ENCODE measurements at places on chromosomes 5 and 9. TPM values are rescaled to one million over a fixed set of nuclear protein-coding genes. Genes with fewer than 3 reads are reported as not detected.
A peak's percentile ranks its signal among the peaks of the same experiment; 100 is the strongest.

GRCh38 chr9:127809540-127810377 lies 7.1 kb downstream of the FPGS start:
- no peak for DNase-seq

- no peak for DNase-seq
Observed at GRCh38 chr9:69867081-69867814, 46.6 kb downstream of the CFAP95 start.

OR1J2 gene
- 1.6 TPM for total RNA-seq

DNA sequence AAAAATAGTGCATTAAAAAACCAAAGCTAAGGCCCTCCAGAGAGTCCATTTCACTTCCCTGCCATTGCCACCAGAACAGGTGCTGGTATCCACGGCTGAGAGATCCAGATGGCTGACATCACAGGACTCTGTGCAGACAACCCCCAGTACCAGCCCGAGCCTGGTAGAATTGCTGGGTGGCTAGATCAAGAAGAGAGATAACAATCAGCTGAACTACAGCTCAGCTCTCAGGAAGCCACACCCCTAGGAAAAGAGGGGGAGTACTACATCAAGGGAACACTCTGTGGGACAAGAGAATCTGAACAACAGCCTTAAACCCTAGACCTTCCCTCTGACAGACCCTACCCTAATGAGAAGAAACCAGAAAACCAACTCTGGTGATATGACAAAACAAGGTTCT lies 73.8 kb upstream of the SLIT3 start:
- no peak for DNase-seq

DNA sequence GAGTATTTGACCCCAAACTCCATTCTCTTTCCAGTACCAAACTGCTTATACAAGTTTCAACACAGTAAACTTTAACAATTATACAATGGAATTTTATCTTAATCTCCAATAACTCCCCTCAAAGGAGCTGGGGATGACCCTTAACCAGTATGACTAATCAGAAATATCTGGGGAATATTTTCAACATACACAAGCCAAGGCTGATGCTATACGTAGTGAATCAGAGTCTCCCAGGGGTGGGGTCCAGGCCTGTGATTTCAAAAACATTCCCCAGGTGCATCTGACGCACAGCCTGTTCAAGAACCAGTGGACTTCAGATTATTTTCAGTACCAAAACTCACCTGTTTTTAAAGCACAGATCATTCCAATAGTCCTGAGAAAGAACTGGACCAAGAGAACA lies 11.8 kb upstream of the SEMA5A start:
- no peak for DNase-seq

PCDHB2 gene
- 10.2 TPM for total RNA-seq

DNA sequence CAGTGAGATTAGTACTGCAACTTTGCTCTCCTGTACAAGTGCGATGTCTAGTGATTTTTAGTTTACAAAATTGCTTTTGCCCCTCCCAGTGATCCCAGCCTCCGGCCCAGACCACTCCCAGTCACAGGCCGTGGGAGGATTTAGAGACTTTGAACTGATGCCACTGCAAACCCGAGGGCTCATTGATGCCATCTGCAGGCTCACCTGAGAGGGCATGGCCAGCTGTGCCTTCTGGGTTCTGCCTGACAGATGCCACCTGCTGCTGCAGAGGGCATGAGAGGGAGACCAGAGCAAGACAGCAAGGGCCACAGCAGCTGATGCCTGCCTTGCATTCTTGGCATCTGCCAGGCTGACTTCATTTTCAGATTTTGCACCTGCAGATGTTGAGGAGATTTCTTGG lies 593.8 kb downstream of the CDK5RAP2 start:
- DNase-seq = no peak

KCNV2 gene
- 8.4 TPM for total RNA-seq

GRCh38 chr9:88680041-88680440 lies 145.1 kb downstream of the NXNL2 start:
- no peak for DNase-seq

ADAMTS2 gene
- total RNA-seq = 13.6 TPM

HAVCR1 gene
- 1.7 TPM for total RNA-seq

GRCh38 chr5:146461319-146461718 lies 14.2 kb downstream of the TCERG1 start:
- DNase-seq = no peak

DNA sequence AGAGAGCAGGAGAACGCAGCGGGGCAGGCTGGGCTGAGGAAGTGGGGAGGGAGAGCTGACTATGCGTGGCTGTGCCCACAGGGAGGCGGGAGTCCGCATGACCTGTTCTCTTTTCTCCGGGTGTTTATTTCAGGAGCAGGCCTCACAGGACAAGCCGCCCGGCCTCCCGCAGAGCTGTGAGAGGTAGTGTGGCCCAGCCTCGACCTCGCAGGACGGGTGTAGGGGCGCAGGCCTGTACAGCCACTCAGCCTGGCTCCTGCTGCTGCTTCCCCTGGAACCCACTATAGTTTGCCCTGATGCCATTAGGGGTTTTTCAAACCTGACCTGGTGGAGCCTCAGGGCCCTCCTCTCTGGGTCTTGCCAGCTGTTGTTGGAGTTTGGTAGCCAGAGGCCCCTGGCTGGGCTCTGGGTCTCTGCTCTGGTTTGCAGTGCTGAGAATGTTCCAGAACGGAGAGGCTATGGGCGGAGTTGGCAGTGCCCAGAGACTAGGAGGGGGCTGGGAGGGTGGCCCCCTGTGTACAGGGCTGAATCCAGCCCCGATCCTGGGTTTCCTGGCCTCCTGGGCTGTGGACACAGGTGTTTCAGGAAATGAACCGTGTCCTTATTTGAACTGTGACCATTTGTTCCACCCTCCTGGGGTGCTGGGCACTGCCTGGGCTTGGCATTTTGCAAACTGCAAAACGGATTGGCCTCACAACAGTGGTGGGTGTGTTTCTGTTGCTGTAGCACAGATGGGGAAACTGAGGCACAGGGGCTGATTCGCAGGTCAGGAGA lies 78.8 kb downstream of the WNK2 start:
- peak; percentile 13 for DNase-seq

- DNase-seq = no peak
Observed at GRCh38 chr5:62931153-62931950, 352.7 kb downstream of the LRRC70 start.

- peak; percentile 87 for DNase-seq
Observed at GRCh38 chr5:93620487-93621326, 37.7 kb downstream of the NR2F1 start.

- no peak for DNase-seq
Observed at GRCh38 chr5:108655750-108656450, 91.8 kb upstream of the FER start.

IFNE gene
- not detected for total RNA-seq

DNA sequence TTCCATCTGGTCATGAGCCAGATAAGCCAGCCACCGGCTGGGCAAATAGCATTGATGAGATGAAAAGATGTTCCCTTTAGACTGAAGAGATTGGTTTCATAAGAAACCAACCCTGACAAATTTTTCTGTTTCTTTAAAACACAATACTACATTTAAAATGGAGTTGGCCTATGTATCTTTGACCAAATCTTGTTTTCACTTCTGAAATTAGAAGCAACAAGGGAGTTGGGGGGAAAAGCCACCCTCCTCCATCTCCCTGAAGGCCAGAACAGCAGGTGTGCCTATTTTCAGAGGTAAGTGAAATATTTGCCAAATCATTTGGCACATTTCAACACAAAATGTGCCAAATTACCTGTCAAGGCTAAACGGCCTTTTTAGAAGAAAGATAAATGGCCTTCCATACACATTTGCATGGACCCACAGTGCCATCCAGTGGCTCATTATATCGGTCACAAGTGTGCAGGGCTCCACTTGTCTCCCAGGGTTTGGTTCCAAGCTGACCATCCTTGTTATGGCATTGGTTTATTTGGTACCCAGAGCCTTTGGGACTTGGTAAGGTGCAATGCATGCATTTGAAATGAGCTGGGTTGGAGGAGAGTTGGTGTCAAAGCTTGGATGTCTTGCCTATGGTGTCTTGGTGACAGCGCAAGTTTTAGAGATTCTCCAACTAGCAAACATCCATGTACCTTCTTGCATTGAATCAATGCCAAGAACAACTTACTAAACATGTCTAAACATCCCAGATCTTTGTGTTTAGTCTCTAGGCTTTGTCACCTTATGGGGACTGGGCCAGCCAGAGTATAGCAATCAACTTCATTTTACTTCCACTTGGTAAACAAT lies 372.0 kb upstream of the KIF2A start:
- peak; percentile 76 for DNase-seq

DNA sequence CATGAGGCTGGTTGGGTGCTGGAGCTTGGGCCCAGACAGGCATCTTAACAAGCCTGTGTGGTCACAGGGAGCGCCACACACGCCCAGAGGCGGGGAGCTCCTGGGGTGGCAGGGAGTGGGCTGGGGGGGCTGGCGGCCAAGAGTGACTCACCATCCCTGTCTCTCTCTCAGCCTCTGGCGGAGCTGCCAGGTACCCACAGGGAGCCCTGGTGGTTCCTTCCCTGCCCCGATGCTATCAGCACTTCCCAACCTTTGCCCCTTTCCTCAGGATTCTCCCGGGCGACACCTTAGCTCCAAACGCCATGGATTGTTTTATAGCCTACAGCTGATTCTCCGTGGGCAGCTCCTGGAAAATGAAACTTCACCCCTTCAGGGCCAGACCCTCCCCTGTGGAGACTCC lies 5.5 kb downstream of the SLC9A3 start:
- DNase-seq = no peak

SLC4A9 gene
- total RNA-seq = 1.2 TPM

DNA sequence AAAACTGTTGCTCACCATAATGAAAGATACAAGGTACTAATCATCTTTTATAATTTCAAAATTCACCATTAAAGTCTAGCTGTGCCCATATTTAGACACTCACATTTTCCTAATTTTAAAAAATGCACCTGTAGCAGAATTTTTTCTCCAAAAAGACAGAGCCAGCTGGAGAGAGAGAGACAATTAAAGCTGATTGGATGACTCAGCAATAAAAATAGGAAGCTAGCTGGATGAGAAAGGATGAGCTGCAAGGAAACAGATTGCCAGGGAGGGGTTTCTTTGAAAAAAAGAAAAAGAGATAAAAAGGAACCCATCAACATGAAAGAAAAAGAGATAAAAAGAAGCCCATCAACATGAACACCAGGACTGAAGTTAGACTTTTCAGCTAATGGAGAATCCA lies 73.8 kb downstream of the HCN1 start:
- DNase-seq = no peak

DNA sequence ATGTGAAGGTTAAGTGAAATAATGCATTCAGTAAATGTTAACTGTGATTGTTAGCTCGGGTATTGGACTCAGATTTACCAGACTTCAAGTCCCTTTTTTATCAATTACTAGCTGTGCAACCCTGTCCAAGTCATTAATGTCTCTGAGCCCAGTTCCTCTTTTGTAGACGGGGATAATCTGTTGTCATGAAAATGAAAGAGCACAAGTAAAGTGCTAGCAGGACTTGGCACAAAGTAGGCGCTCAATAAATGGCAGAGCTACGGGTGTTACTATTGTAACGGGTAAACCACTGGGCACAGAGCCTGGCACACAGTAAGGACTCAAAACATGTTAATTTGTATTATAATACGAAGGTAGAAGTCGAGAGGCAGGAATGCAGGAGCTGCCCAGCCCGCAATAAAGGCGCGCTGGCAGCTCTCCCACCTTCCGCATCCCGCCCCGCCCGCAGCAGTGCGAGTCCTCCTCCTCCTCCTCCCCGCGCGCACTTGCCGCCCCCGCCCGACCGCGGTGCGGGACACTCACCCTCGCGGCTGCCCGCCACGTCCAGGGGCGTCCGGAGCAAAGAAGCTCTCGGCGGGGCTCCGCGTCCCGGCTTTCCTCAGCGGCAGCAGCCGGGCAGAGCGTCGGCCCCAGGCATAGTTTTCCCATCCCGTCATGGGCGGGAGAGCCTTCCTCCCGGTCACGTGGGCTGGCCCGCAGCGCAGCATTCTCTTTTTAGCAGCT lies at the start of gene C1QTNF2:
TSS of gene C1QTNF2 (minus strand) at position 637 of the 723 bp plus-strand sequence. CDS start 15,615 bp downstream, outside the sequence.
- peak; percentile 67 for DNase-seq

GRCh38 chr9:116276651-116277121 lies 123.1 kb downstream of the PAPPA start:
- DNase-seq = no peak

DNA sequence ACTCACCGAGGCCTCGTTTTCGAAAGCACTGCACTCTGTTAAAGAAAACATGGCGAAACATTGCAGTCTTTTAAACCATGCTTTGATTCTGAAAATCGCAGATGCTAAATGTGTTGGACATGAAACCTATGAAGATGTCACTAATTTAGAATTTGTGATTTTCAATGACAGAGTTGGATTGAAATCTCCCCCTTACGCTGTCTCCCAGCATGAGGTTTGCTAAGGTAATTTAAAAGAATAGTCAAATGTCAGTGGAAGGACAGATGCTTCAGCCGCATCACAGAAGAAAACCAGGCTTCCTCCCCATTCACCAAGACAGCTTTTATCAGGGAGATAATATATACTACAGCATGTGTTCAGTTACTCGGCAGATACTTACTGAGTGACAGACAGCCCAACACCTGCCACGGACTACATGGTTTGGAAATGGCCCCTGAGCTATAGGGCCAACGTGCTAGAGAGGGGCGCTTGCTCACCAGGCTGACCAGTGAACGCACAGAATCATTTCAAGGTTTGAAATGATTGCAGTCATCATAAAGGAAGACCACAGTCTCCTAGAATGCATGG lies 136.9 kb downstream of the ADAMTS16 start:
- DNase-seq = no peak

GRCh38 chr9:84781458-84781857 lies 111.9 kb downstream of the NTRK2 start:
- DNase-seq = peak; percentile 43

- no peak for DNase-seq
Observed at GRCh38 chr5:177367981-177368868, 10.5 kb downstream of the RGS14 start.

DNA sequence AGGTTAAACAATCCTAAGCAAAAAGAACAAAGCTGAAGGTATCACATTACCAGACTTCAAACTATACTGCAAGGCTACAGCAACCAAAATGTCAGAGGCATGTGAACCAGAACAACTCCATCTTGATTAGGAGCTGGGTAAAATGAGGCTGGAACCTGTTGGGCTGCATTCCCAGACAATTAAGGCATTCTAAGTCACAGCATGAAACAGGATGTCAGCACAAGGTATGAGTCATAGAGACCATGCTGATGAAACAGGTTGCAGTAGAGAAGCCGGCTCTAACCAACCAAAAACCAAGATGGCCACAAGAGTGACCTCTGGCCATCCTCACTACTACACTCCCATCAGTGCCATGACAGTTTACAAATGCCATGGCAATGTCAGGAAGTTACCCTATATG lies 252.0 kb downstream of the RASEF start:
- DNase-seq = no peak

- no peak for DNase-seq
Observed at GRCh38 chr5:140563596-140563995, 802 bp downstream of the APBB3 start.

- no peak for DNase-seq
Observed at GRCh38 chr9:72207278-72207677, 58.0 kb downstream of the GDA start.

All from testis (tissue), 5 donors.